Endothelial cell of coronary artery (primary cell): ENCODE measurements at places on chromosomes 16 and 17. TPM values are rescaled to one million over a fixed set of nuclear protein-coding genes. Genes with fewer than 3 reads are reported as not detected.

The SDR42E1 gene
- 0.36 and 0.66 TPM in 2 replicates for total RNA-seq

The CD19 gene
- not detected in 2 replicates for total RNA-seq

The ACAP1 gene
- total RNA-seq: 0.45 and 0.66 TPM in 2 replicates

The RDM1 gene
- 0.19 and 0.36 TPM in 2 replicates for total RNA-seq

The TTYH2 gene
- total RNA-seq: 0.75 and 3.4 TPM in 2 replicates

The HYDIN gene
- total RNA-seq: under 0.01 TPM in 1 of 2 replicates, not detected in the other

The CBX8 gene
- 1.7 and 3.4 TPM in 2 replicates for total RNA-seq

The TAOK1 gene
- 44.1 and 51.8 TPM in 2 replicates for total RNA-seq

The CACNG3 gene
- total RNA-seq: not detected in 2 replicates

The CDRT15L2 gene
- not detected in 2 replicates for total RNA-seq

The CTU2 gene
- 24.8 TPM in 2 replicates for total RNA-seq

The CCL17 gene
- total RNA-seq: not detected in 2 replicates

The OR2C1 gene
- total RNA-seq: not detected in 2 replicates

The KRTAP9-4 gene
- not detected in 2 replicates for total RNA-seq

The MT1E gene
- total RNA-seq: 131 and 212 TPM in 2 replicates

The DNAH2 gene
- 0.36 TPM in 1 of 2 replicates, not detected in the other for total RNA-seq

The NECAB2 gene
- 0.18 TPM in 1 of 2 replicates, not detected in the other for total RNA-seq

The CA5A gene
- not detected in 2 replicates for total RNA-seq

The NAT9 gene
- 27.5 and 37.6 TPM in 2 replicates for total RNA-seq

The ADGRG1 gene
- total RNA-seq: 24.8 and 29.1 TPM in 2 replicates

The MYH13 gene
- not detected in 2 replicates for total RNA-seq

The KRTAP4-9 gene
- not detected in 2 replicates for total RNA-seq

The KDM6B gene
- 3.5 and 5.7 TPM in 2 replicates for total RNA-seq

The NBR1 gene
- 83.3 and 89.7 TPM in 2 replicates for total RNA-seq

The AIPL1 gene
- total RNA-seq: not detected in 2 replicates

The EIF1 gene
- total RNA-seq: 68.4 and 86.9 TPM in 2 replicates

The PKMYT1 gene
- total RNA-seq: 3.0 and 4.2 TPM in 2 replicates

The HNF1B gene
- not detected in 2 replicates for total RNA-seq

The ITPRIPL2 gene
- total RNA-seq: 27.0 and 34.9 TPM in 2 replicates

The WSCD1 gene
- total RNA-seq: 45.8 and 71.0 TPM in 2 replicates

The MFAP4 gene
- total RNA-seq: 0.09 TPM in 1 of 2 replicates, not detected in the other

The KRT39 gene
- total RNA-seq: not detected in 2 replicates

The MIEF2 gene
- 9.6 and 13.5 TPM in 2 replicates for total RNA-seq

The MT1G gene
- not detected in 2 replicates for total RNA-seq

The NHLRC4 gene
- total RNA-seq: 1.0 and 1.3 TPM in 2 replicates

The KCNG4 gene
- total RNA-seq: not detected in 2 replicates

The TBX2 gene
- under 0.01 and 1.0 TPM in 2 replicates for total RNA-seq

The CLEC10A gene
- total RNA-seq: 0.19 and 0.54 TPM in 2 replicates

The TAC4 gene
- total RNA-seq: not detected in 2 replicates
